Hepatic stellate cell (primary cell): ENCODE measurements at places on chromosomes 7 and 10.
A peak's percentile ranks its signal among the peaks of the same experiment; 100 is the strongest.

GRCh38 chr10:77636967-77637531 is 559 bp downstream of the KCNMA1 start:
- peak; percentile 37 for DNase-seq

DNA sequence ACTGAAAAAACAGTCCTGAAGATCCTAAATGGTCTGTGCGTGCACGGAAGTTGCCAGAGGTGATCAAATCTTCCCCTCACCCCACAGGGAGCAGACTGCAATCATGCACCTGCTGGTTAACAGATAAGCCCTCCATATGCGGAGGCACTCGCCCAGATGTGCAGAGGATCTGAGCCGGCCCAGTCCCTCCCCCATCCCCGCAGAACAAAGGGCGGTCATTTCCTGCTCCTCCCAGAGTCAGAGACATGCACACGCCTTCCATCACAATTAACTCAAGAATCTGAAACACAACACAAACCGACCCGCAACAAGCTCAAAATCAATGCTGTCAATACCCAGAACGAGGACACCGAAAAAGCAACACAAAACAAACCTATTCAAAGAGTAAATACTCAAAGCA is 24.2 kb downstream of the CRTAC1 start:
- DNase-seq = no peak

DNA sequence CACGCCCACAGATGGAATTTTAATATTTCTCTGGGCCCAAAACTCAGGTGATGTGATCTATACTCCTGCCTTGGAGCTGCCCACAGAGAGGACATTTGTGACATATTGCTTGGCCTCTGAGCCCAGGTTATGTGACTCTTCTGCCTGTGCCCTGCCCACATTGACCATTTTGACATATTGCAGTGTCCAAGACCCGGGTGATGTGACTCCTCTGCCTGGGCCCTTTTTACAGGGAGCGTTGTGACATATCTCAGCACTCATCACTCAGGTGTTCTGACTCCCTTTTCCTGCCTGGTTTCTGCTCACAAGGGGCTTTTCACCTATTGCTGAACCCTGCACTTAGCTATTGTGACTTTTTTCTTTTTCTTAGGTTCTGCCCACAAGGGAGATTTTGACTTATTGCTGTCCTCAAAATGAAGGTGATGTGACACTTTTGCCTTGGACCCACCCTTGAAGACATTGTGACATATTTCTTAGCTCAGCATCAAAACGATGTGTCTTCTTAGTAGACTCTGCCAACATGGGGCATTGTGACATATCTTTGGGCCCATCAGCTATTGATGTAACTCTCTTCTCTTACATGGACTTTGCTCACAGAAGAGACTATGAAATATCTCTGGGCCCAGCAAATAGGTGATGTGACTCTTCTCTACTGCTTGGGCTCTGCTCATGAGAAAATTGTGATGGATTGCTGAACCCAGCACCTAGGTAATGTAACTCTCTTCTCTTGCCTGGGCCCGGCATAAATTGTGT is 11.0 kb upstream of the ZNF107 start:
- no peak for DNase-seq

DNA sequence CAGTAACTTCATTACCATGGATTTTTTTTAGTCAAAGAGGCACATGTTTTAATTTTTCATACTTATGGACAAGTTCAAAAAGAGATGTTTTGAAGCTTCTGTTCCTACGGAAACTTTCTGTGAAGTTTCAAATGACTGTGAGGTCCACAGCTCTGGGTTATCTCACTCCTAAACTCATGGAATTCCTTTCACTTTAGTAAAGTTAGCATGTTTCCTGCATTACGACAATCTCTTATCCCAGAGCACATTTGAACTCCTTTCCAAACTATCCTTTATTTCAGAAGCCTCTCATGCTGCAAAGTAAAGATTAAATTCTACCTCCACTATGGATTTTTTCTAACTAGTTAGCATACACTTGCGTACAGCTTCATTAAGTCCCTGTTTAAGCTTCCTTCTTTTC is 15.3 kb upstream of the ADD3 start:
- DNase-seq = peak; percentile 48

DNA sequence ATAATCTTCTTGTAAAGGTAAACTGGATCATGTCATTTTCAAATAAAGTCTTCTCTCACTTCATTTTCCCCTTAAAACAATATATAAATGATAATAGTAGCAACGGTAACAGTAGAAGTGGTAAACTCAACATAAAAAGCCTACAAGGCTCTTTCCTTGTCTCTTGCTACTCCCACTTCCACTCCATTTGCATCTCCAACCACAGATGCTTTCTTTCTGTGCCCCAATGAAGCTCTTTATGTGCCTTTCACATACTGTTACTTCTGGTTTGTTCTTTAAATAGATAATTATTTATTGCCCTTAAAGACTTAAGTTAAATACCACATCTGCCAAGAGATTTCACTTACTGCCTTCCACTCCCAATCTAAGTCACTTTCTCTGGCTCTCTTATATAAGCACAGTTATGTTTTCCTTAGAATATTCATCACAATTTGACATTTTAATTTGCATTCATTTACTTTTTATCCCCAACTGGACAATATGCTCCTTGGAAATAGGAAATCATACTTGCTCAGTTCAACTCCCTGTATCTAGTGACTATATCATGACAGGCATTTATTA is 149.9 kb downstream of the CRPPA start:
- no peak for DNase-seq

GRCh38 chr10:51244748-51245490 is 170.6 kb downstream of the PRKG1 start:
- peak; percentile 19 for DNase-seq

- no peak for DNase-seq
Measured at GRCh38 chr7:82527851-82528250, 84.3 kb upstream of the CACNA2D1 start.

DNA sequence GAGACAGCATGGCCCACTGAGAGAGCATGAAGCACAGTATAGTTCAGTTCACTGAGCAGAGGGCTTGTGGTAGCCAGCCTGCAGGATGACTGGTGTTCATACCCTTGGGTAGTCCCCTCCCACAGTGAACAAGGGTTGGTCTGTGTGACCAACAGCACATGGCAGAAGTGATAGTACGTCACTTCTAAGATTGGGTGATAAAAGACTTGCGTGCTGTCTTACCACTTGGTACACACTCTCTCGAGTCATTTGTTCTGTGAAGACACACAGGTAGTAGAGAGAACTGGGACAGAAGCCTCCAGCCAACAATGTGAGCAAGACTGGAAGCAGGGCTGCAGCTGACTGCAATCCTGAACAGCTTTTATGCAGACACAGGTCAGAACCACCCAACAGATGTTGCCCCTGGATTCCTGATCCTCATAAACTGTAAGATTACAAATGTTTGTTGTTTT is 14.6 kb downstream of the EPC1 start:
- DNase-seq = no peak

DNA sequence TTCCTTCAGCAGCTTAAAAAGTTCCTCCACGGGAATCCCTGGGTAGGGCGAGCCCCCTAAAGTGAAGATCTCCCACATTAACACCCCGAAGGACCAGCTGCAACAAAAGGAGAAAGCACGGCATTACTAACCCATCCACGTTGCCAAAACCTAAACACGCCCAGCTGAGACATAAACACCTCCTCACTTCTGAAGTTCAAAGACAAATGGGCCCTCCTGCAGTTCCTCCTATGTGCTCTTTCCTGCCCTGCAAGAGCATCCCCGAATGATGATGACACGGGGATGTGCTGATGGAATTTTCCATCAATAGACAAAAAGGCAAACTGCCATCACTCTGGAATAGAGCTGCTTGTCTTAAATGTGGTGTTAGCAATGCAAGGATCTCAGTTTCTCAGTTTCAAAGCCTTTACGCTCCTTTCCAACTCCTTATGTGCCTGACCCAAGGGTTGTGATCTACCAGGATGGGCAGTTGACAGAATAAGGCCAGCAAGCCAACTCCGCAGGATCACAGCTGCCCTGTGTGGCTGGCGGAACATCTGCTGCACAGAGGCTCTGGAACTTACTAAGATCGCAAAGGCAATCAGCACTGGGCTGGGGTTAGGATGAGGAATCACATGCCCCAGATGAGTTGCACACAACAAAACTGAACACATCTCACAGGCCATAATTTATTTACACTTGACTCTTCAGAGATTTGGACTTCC is 112.7 kb downstream of the FGFR2 start:
- DNase-seq = no peak

- DNase-seq = no peak
Measured at GRCh38 chr10:69047111-69047832, 40.6 kb upstream of the SRGN start.

DNA sequence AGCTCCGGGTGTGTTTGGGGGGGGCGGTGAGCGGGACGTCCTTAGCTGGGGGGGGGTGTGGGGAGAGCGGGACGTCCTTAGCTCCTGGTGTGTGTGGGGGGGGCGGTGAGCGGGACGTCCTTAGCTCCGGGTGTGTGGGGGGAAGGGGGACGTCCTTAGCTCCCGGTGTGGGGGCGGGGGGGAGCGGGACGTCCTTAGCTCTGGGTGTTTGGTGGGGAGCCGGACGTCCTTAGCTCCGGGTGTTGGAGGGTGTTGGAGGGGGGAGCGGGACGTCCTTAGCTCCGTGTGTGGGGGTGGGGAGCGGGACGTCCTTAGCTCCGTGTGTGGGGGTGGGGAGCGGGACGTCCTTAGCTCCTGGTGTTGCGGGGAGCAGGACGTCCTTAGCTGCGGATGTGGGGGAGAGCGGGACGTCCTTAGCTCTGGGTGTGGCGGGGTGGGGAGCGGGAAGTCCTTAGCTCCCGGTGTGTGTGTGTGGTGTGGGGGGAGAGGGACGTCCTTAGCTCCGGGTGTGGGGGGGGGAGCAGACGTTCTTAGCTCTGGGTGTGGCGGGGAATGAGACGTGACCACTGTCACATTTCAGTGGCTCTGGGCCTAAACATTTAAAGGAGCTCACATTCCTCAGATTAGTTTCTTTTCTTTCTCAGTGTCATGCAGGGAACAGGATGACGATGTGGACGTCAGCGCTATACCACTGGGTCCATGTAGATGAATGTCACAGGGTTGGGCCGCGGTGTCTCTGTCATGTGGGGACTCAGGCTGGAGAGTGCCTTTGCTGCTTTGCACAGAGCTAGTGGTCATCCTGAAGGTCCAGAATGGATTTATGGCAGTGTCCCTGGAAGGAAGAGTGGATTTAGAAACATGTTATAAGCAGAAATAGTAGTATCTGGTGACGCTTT is 7.5 kb downstream of the DYNC2I1 start:
- peak; percentile 80 for DNase-seq
